Stimulated activated CD8-positive, alpha-beta memory T cell treated with anti-CD3 and anti-CD28 coated beads, Interleukin-7, amount 100 ng/mL, for 4 hours (primary cell): ENCODE measurements at places on chromosomes 11 and 22.

- DNase-seq, result no peak
Observed at GRCh38 chr11:123228496-123229163, 33.6 kb upstream of the CLMP start.

DNA sequence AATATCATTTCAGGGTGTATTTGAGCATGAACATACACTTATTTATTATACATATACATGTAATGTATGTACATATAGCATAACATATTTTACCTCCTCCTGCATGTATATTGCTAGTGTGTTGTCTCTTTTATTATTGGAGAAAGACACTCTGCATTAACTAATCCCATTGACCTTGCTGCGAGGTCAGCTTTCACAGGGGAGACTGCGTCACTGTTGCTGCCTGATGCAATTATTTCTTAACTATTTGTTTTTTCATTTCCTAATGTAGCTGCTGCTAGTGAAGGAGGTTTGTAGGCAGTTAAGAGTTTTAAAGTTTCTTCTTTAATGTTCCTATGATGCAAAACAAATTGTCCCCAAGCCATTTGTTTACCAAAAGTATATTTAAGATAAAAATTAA lies 185.4 kb upstream of the CNTN5 start:
- DNase-seq, result no peak

DNA sequence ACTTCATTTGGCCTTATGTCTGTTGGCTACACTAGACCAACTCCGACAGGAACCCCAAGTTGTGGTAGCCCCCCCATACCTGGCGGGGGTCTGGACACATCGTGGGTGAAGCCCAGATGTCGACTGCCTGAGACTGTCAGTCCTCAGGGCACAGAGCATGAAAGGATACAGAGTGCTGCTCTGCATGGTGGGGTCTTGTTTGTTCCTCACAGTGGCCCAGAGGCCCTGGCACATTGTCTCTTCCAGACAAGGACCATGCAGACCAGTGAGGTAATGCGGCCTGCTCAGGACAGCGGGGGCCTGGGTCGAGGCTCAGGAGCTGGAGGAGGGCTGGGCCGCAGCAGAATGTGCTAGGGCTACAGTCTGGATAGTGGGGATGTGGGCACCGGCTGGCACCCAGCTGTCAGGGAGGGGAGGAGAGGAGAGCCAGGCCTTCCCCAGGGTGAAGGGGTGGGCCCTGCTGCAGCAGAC lies 14.6 kb downstream of the CAPN5 start:
- DNase-seq, result no peak

DNA sequence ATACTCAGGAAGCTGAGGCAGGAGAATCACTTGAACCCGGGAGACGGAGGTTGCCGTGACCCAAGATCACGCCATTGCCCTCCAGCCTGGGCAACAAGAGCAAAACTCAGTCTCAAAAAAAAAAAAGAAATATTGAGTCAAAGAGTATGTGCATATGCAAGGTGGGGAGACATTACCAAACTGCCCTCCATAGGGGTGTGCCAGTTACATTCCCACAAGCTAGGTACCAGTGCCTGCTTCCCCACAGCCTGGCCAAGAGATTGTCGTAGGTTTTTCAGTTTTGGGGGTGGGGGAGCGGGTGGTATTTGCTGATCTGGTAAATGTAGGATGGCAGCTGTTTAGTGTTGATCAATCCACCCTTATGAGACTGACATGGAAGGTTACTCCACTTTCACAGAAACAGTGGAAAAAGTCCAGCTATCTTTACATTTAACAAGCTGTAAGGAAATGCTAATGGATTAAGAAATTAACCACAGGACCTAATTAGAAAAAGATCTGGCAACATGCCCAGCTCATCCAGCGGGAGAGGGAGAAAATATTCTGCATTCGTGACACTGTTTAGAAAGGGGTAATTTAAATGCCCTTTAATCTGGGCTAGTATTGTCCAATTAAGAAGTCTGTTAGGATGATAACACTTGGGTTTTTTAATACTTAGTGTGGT lies 89.4 kb downstream of the PACS1 start:
- no peak for DNase-seq

- no peak for DNase-seq
Observed at GRCh38 chr11:72599325-72600117, 74.7 kb downstream of the PDE2A start.

- DNase-seq, result no peak
Observed at GRCh38 chr11:131864228-131864627, 493.8 kb downstream of the NTM start.

DNA sequence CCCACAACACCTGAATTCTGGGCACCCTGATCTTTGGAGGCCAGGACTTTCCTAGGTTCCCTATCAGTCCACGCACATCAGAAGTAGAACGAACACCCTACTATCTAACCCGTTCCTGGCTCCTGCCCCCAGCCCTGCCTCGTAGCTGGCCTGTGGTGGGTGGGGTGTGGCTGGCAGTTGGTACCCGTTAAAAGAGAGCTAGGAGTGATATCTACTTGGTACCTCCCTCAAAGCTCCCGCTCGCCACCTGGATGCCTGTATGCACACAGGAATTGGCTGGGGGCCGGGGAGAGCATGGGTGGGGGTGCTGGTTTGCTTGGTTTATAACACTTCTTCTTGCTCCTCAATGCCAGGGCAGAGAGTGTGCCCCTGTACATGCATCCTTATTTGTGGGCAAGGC lies 14.0 kb upstream of the NECTIN1 start:
- DNase-seq, result no peak

DNA sequence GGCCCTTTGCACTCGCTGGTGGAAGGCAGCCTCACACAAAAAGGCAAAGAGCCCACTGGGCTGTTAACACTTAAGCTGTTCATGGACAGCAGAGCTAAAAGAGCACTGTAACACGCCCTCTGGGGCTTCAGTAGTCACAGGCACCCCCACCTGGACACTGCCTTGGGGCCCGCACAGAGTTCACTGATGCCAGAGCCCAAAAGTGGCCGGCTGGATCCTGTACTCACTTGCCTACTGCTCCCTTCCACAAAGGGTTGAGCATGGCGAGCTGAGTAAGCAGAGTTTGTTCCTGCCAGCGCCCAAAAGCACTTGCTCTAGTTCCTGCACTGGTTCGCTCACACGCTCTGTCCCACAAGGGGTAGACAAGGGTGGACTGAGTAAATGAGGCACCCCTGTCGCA lies 78.8 kb downstream of the RELT start:
- DNase-seq, result no peak

- no peak for DNase-seq
Observed at GRCh38 chr11:15672825-15673224, 558.1 kb downstream of the INSC start.

DNA sequence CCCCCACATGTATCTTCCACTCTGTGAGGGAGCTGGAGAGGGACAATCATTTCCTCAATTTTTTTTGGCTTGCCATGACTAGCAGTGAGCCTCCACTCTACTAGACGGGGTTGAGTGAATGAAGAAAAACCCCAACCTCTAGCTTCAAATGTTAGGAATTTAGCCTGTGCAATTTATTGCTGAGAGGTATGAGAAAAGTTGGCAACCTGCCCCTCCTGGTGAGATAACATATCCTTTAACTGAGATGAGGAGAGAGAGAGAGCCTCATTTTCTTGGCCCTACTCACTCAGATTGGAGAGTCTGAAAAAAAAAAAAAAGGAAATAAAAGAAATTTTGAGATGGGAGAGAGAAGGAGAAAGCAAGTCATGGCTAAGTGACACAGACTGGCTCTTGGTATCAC lies 218.2 kb upstream of the CARD18 start:
- no peak for DNase-seq
